Sigmoid colon (tissue), 7 donors: ENCODE measurements at places on chromosomes 1 and 21. TPM values are rescaled to one million over a fixed set of nuclear protein-coding genes. Genes with fewer than 3 reads are reported as not detected.

DNA sequence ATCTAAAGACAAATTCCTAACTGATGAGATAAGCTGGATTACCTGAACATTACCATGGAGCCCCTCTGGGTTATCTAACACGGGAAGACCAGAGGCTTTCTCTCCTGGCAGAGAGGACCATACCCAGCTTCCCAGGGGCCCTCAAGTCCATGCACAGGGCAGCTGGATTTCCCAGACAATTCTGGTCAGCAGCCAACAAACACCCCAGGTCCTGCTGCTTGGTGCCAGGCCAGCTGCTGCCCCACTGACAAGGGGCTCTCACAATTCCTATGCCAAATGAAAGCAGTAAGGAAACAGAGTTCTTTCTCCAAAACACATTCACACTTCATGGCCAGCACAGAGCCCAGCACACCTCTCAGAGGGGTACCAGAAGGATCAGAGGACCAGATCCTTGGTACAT is 114.2 kb downstream of the HLCS start:
- no peak for DNase-seq
- no peaks in the 10 kb centered on the region for H3K4me1 ChIP-seq
- no peaks in the 10 kb centered on the region for H3K36me3 ChIP-seq
- H3K27ac ChIP-seq = no peak overlapping the region

DNA sequence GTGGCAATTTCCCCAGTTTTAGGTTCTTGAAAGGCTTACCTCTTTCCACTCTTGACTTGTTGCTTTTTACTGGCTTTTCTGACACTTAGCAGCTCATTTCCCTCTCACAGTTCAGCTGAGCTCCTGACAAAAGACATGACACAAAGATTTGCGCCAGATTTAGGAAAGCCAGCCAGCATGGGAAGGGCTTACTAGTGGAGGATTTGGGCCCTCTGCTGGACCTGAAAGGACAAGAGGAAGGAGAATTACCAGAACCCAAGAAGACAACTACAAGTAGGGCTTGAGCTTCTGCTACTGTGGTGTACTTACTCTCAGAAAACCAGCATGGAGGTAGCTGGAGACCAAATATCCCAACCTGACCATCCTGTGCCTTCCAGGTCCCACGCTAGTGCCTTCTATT is 784.5 kb downstream of the BRINP3 start:
- no peak for DNase-seq
- no peaks in the 10 kb centered on the region for H3K36me3 ChIP-seq
- no peaks in the 10 kb centered on the region for H3K4me1 ChIP-seq

DNA sequence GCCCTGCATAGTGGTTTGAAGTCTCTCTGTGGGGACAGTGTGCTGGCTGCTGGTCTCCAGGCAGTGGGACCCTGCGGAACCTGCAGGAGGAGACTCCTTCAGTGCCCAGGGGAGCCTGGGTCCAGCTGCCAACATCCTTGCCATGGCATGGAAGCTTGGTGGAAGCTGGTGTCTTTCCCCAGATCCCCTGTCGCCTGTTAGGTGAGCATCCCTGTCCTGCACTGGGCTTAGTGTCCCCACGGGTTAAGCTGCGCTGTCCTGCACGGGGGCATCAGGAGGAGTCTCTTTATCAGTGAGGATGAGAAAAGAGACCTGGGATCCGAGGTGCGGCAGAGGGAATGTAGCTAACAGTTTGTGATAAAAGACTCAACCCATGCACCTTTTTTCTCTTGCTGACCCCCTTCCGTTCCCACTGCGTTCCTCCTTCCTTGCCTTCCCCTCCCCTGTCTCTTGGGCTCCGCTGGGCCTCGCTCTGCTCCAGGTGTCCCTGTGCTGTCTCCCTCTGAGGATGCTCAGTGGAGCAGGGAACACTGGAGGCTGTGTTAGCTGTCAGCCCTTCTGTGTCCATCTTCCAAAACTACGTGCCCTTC is 59.3 kb downstream of the SLC37A1 start:
- H3K4me3 ChIP-seq = no peak overlapping the region
- no peaks in the 10 kb centered on the region for H3K36me3 ChIP-seq
- no peaks in the 10 kb centered on the region for H3K4me1 ChIP-seq
- DNase-seq = peak; percentile 37

GRCh38 chr1:50490640-50491039 is 67.4 kb upstream of the DMRTA2 start:
- H3K4me3 ChIP-seq = no peak overlapping the region
- H3K4me1 ChIP-seq = no peaks in the 10 kb centered on the region
- H3K27me3 ChIP-seq = no peaks in the 10 kb centered on the region
- no peak overlapping the region for H3K27ac ChIP-seq
- no peaks in the 10 kb centered on the region for H3K36me3 ChIP-seq

GRCh38 chr1:84889437-84889836 is 3.6 kb downstream of the LPAR3 start:
- H3K4me3 ChIP-seq = no peak overlapping the region
- no peak overlapping the region for H3K27ac ChIP-seq
- peaks cover 7% of the 10 kb centered on the region for H3K4me1 ChIP-seq

GRCh38 chr1:183197762-183198161 is 11.7 kb downstream of the LAMC2 start:
- H3K27me3 ChIP-seq = no peaks in the 10 kb centered on the region
- H3K36me3 ChIP-seq = no peaks in the 10 kb centered on the region
- no peak for DNase-seq
- no peak overlapping the region for H3K4me3 ChIP-seq

DNA sequence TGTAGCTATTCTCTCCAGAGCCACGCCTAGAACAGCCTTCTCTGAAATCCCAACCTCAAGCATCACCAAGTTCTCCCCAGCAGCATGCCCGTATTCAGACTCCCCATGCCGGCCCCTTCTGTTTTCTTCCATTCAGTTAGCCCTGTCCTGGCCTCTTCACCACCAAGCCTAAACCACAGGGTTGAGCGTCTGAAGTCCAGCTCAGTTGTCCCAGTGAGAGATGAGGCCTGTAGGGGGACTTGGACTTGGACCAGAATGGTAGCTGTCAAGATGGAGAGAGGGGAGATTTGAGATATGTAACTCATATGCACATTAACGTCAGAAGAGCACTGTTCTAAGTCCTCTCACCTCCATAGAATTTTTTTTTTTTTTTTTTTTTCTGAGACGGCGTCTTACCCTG is 5.5 kb upstream of the TMEM54 start:
- H3K36me3 ChIP-seq = no peaks in the 10 kb centered on the region
- H3K4me3 ChIP-seq = no peak overlapping the region
- H3K4me1 ChIP-seq = peaks cover 2% of the 10 kb centered on the region
- no peak for DNase-seq

GRCh38 chr1:110210604-110211495 is 736 bp downstream of the KCNC4 start:
- no peaks in the 10 kb centered on the region for H3K36me3 ChIP-seq
- H3K27me3 ChIP-seq = no peaks in the 10 kb centered on the region
- H3K4me3 ChIP-seq = peak overlapping the region; percentile 68
- H3K27ac ChIP-seq = peak overlapping the region; percentile 82
- peak; percentile 76 for DNase-seq

DNA sequence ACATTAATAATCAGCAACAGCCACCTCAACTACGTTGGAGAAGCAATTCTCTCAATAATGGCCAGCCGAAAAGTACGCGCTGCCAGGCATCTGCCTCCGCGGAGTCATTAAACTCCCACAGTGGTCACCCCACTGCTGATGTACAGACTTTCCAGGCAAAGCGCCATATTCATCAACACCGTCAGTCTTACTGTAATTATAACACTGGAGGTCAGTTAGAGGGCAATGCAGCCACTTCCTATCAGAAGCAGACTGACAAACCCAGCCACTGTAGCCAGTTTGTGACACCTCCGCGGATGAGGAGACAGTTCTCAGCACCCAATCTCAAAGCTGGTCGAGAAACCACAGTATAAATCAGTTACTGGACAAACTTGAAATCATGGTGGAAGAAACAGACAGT is 93.9 kb downstream of the KIF1B start:
- no peak for DNase-seq
- no peaks in the 10 kb centered on the region for H3K27me3 ChIP-seq
- no peaks in the 10 kb centered on the region for H3K4me1 ChIP-seq
- H3K36me3 ChIP-seq = peaks cover 6% of the 10 kb centered on the region

GRCh38 chr1:61842863-61843514 is 100.7 kb downstream of the PATJ start:
- no peak overlapping the region for H3K27ac ChIP-seq
- DNase-seq = no peak
- H3K36me3 ChIP-seq = no peaks in the 10 kb centered on the region
- H3K27me3 ChIP-seq = no peaks in the 10 kb centered on the region
- peaks cover 28% of the 10 kb centered on the region for H3K4me1 ChIP-seq

- no peak for DNase-seq
- H3K27ac ChIP-seq = no peak overlapping the region
- H3K36me3 ChIP-seq = no peaks in the 10 kb centered on the region
- no peaks in the 10 kb centered on the region for H3K4me1 ChIP-seq
Observed at GRCh38 chr1:246309247-246309884, 197.7 kb downstream of the SMYD3 start.

DNA sequence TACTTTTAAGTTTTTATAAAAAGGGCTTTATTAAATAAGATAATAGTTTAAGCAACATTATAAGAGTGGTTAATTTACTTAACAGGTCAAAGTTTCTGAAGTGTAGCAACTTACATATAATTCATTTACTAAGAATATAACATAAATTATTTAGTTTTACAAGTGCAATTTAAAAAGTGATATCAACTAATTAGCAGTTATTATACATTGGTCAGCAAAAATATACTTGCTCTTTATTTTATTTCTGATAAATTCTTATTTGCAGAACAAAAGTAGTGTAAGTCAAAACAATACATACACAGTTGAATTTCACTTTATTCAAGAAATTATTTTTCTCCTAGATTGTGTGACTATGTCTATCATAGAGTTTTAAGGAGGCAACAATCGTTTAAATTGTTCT is 215.6 kb downstream of the SPATA17 start:
- no peaks in the 10 kb centered on the region for H3K27me3 ChIP-seq
- H3K4me3 ChIP-seq = no peak overlapping the region
- H3K27ac ChIP-seq = no peak overlapping the region
- no peaks in the 10 kb centered on the region for H3K36me3 ChIP-seq

DNA sequence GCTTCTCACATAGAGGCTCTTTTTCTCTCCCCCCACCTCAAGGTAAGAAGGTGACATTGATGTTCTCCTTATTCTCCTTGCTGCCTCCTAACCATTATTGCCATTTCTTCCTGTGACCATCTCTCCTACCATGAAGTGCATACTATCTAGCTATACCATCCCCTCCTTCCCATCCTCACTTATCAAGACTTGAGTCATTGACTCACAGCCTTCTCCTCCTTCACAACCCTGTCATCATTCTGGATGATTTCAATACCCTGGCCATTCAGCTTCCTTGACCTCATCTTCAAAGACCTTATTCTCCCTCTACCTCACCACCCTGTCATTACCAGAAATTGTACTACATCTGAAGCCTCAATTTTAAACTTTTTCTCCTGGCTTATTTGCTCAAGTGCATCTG is 10.9 kb upstream of the HIPK1 start:
- no peak for DNase-seq
- H3K4me1 ChIP-seq = peaks cover 3% of the 10 kb centered on the region
- H3K4me3 ChIP-seq = no peak overlapping the region
- H3K36me3 ChIP-seq = no peaks in the 10 kb centered on the region

GRCh38 chr1:55712148-55712547 is 497.0 kb upstream of the USP24 start:
- no peaks in the 10 kb centered on the region for H3K36me3 ChIP-seq
- H3K27me3 ChIP-seq = no peaks in the 10 kb centered on the region
- no peak for DNase-seq

GRCh38 chr1:246680696-246681130 is 43.5 kb upstream of the SCCPDH start:
- H3K4me3 ChIP-seq = no peak overlapping the region
- no peak overlapping the region for H3K27ac ChIP-seq
- H3K27me3 ChIP-seq = no peaks in the 10 kb centered on the region
- H3K36me3 ChIP-seq = no peaks in the 10 kb centered on the region
- DNase-seq = no peak

GRCh38 chr1:77040826-77041225 is 173.5 kb downstream of the ST6GALNAC5 start:
- no peak overlapping the region for H3K27ac ChIP-seq
- no peak overlapping the region for H3K4me3 ChIP-seq
- H3K36me3 ChIP-seq = no peaks in the 10 kb centered on the region
- H3K4me1 ChIP-seq = no peaks in the 10 kb centered on the region
- H3K27me3 ChIP-seq = no peaks in the 10 kb centered on the region

DNA sequence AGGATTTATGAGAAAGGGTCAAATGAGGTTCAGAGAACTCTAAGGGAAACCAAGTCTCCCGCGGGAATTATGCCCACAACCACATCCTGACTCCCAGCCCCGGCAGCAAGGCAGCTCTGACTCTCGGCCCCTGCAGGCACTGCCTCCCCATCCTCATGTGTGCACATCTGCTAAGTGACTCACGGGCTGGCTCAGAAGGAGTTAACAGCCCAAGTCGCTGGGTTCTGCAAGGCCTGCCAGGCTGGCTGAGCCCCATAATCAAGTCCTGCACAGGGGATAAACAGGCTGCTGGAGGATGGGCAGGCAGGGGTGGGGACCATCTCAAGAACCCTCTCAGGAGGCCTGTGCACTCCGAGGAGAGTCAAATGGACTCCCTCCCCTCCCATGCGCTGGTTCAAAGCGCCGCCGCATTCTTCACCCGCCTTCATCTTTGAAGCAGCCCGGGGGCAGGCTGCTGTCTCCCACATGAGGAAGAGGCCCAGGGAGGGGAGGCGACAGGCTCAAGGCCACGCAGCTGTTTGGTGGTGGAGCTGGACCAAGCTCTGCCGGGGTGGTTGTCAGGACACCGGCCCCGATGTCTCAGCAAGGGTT is 344.3 kb downstream of the MATN1 start:
- DNase-seq = peak; percentile 61
- no peak overlapping the region for H3K27ac ChIP-seq
- no peak overlapping the region for H3K4me3 ChIP-seq
- peaks cover 30% of the 10 kb centered on the region for H3K27me3 ChIP-seq
- peaks cover 7% of the 10 kb centered on the region for H3K4me1 ChIP-seq

GRCh38 chr1:236524142-236524894 is 536 bp downstream of the LGALS8 start:
- peak; percentile 65 for DNase-seq
- H3K36me3 ChIP-seq = peaks cover 7% of the 10 kb centered on the region
- no peaks in the 10 kb centered on the region for H3K27me3 ChIP-seq
- H3K27ac ChIP-seq = peak overlapping the region; percentile 81
- H3K4me3 ChIP-seq = peak overlapping the region; percentile 81

Gene IFI44L
- total RNA-seq = 18.2 TPM

Gene VTCN1
- not detected for total RNA-seq

Gene RGS8
- total RNA-seq = not detected

Gene MMEL1
- total RNA-seq = 0.66 TPM

Gene SIPA1L2
- 42.5 TPM for total RNA-seq

Gene SEC16B
- 1.8 TPM for total RNA-seq

Gene PCSK9
- total RNA-seq = 0.28 TPM

Gene MSH4
- total RNA-seq = 0.41 TPM

Gene CD1B
- not detected for total RNA-seq
